Fibroblast of lung (primary cell): ENCODE measurements at places on chromosomes 5 and 9. TPM values are rescaled to one million over a fixed set of nuclear protein-coding genes. Genes with fewer than 3 reads are reported as not detected.

GFRA3 gene
- total RNA-seq: not detected in 2 replicates

GAPVD1 gene
- 54.7 and 72.3 TPM in 2 replicates for total RNA-seq

ANXA6 gene
- total RNA-seq: 430 and 615 TPM in 2 replicates

PCDHGB4 gene
- total RNA-seq: 10.0 and 18.3 TPM in 2 replicates

DBH gene
- total RNA-seq: not detected in 2 replicates

CDO1 gene
- total RNA-seq: 4.6 and 6.9 TPM in 2 replicates
